CD4-positive, alpha-beta T cell treated with Interleukin-6 at 100 ng/mL for 8 hours (primary cell): ENCODE measurements at places on chromosomes 5 and 9.

DNA sequence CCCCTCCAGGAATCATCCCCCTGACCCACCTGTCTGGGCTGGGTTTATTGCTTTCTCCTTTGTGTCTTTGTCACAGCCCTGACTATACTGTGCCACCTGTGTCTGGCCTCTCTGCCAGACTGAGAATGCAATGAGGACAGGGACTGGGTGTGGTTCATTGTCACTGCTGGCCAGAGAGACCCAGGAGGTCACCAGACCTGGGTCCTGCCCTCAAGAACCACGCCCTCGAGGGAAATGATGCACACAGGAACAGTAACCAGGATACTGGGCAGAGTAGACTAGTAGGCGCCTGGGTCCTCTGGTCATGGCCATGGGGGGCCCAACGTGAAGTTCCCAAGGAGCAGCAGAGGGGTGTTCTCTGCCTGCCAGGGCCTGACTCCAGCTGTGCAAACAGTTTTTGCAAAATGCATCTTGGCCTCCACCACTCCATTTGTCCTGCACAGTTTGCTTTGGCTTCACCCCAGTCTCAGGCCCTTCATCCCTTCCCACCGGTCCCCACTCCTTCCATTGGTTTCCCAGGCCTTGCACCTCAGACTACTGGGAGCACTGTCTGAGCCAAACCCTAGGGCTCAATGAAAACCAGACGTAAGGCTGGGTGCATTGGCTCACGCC lies 17.8 kb downstream of the RGS3 start:
- no peak for DNase-seq

GRCh38 chr9:77725046-77725694 lies 77.0 kb upstream of the GNA14 start:
- DNase-seq = no peak

- no peak for DNase-seq
These were observed 68.7 kb downstream of the RAB24 start for GRCh38 chr5:177234841-177235240.

- DNase-seq = no peak
These were observed 406.4 kb upstream of the CLINT1 start for GRCh38 chr5:158265346-158265745.

DNA sequence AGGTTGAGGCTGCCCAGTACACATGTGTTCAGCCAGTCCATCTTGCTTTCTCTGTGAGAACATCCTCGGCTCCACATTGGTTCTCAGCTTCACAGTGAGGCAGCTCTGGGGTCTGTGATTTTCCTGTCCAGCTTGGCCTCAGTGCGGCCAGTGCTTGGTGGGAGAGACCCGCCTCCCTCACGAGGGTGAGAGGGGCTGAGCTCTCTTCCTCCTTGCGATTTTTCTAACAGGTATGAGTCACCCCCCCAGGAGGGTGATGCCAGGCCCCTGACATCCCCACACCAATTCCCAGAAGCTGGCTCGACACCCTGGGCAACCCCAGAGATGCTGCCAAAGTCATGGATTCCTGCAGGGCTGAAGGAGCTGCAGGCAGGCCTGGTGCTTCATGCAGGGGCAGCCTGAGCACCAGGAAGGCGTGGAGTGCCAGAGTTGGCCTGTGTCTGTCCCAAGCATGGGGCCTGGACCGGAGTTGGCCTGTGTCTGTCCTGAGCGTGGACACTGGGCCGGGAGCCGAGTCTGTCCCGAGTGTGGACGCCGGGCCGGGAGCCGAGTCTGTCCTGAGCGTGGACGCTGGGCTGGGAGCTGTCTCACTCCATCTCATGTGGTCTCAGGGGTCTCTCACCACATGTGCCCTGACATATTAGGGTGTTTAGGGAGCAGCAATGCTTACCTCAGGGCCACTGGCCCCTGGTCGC lies 408.6 kb upstream of the IRX4 start:
- no peak for DNase-seq

DNA sequence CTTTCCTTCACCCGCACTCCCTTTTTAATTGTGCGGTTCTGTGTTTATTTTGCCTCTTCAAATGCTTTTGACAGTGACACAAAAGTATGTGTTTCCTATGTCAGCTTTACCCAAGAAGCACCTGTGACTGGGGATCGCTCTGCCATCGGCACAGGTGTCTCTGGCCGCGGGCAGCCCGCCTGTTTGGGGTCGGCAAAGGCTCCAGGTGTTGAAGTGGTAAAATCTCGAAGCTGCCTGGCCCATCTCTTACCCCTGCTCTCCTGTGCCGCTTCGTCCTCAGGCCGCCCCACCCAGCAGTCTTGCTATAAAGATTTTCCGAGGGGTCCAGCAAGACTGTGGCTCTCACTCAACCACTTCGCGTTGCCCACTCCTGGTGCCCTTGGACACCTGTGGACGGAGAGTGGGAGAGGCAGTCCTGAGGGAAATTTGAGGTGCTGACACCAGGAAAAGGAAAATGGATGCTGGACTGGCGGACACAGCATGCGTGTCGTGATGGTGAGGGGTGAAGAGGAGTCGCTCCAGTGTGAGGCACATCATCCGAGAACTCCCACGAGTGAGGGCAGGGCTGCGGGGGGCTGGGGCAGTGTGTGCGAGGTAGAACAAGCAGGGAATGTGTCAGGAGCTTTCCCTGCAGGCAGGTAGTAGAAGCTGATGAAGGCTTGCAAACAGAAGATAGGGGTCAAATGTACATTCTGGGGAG lies 29.1 kb upstream of the CEP72 start:
- DNase-seq = no peak

DNA sequence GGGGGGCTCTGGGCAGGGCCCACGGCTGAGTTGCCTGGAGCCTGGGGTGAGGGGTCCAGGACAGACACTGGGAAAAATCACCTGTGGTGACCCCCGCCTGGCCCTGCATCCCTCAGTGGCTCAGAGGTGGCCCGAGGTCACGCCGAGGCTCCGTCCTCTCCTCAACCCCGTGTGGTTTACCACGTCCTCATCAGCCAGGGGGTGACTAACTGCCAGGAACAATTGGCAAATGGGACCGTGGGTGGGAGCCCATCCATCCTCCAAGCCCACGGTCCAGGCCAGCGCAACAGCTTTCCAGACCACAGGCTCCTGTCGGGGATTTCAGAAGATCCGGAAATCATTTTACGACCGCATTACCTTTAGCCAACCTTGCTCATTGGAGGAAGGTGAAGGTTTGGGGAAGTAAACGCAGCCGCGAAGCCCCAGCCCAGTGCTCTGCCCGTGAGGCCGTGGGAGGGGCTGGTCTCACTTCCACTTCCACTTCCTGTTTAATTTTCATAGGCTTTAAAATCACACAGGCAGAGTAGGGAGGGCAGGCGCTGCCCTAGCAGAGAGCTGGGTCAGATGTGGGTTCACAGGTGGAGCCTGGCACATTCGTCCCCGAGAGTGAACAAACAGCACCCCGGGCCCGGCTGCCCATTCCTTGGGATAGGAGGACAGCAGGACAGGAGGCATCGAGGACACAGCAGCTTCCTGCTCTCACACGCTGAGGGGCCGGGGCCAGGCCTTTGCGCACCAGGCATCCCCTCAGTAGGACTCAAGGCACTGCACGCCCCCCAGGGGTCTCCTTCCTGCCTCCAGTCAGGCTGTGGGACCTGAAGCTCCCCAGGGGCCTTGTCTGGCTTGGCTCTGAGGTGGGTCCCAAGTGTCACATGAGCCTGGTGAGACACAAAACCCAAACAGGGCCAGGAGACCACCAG lies 19.8 kb upstream of the SLC9A3 start:
- DNase-seq = peak; percentile 43

- no peak for DNase-seq
These were observed 3.0 kb upstream of the SYNPO start for GRCh38 chr5:150637245-150638052.

DNA sequence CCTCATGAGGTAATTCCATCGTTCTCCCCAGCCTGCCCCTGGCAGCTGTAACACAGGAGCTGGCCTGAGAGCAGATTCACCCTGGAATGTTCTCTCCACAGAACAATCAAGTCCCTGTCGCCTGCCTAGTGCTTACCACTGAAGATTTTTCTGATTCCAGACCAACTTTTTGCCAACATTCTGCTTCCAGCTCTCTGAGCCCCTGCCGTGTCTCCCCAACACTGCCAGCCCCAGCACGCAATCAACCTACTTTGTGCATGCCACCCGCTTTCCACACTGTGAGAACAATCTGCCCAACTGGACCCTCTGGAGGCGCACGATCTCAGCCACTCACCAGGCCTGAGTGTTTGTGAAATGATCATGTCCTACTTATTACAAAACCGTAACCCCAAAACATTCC lies 62.6 kb downstream of the PSMB7 start:
- DNase-seq = no peak

DNA sequence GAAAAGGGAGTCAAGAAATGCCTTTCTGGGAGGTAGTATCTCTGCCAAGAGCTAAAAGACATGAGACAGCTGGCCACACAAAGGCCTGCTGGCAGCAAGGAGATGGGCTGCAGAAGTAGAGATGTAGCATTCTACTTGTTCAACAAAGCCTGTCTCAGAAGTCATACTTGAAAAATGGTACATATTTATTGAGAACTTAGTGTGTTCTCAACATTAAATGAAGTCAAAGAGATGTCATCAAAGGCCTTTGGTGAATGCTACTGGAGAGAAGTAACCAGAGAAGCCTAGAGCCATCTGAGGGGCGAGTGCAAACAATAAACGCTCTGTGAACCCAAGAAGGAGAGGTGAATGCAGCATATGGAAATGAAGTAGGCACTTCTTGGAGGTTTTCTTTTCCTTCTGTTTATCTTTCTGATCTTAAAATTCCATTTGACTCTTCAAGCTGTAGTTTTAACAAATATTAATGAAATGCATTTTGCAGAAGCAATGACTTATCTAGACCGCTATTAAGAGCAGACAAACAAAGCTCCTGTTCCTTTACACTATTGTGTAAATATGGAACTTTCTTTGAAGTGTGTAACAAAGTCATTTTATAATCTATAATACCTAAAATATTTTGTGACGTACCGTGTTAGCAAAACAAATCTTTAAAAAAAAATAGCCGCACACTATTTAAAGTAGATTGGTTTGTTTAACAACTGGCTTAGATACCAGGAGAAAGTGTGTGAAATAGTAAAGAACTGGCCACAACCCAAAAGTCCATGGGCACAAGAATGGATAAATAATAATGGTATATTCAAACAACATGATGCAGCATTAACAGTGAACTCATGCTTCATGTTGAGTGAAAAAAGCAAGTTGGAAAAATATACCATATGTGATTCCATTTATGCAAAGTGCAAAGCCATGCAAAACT lies 70.2 kb downstream of the ZNF608 start:
- no peak for DNase-seq

- DNase-seq = no peak
These were observed 207.3 kb downstream of the TMEM38B start for GRCh38 chr9:105901514-105902109.

DNA sequence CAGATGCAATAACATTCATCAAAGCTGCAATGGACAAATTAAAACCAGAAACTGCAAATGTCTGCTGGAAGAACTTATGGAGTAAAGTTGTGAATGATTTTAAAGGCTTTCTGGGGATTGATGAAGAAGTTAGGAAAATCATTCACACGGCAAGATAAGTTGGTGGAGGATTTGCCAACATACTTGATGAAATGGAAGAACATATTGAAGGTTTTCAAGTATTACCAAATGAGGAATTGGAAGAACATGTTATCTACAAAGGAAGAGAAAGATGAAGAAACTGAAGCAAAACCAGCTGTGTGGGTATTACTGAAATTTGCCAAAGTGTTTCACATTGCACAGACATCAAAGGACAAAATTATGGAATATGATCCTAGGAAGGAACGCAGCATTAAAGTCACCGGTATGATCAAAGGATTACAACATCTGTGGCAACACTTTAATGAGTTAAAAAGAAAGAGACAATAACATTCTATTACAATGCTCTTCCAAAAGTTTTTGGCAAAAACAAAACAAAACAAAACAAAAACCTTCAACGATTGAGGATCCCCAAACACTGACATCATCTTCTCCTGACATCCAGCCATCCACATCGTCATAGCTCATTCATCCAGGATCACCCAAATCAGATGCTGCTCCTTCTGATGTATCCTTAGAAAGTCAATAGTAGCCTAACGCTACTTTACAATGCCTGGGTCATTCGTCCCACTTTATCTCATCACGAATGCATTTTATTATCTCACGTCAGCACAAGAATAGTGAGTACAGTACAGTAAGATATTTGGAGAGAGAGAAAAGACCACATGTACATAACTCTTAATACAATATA lies 61.3 kb upstream of the SMC5 start:
- DNase-seq = no peak

GRCh38 chr9:95966306-95966705 lies 90.8 kb downstream of the ERCC6L2 start:
- DNase-seq = no peak

DNA sequence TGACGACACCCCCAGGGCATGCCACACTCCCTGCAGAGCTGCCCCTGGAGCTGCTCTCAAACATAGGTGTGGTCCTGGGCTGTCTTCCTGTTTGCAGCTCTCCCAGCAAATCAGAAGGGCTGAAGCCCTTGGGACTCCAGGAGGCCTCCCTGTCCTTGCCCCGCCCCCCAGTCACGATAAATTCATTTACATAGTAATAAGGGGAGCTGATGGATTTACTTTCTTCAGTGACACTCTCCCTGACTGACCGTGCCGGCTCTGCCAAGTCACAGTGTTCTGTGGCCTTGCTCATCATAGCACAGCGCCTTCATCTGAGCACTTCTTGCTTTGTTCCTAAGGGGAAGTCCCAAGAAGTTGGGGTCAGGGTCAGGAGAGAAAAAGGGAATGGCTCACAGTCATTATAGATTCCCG lies 121.4 kb downstream of the ENC1 start:
- no peak for DNase-seq

DNA sequence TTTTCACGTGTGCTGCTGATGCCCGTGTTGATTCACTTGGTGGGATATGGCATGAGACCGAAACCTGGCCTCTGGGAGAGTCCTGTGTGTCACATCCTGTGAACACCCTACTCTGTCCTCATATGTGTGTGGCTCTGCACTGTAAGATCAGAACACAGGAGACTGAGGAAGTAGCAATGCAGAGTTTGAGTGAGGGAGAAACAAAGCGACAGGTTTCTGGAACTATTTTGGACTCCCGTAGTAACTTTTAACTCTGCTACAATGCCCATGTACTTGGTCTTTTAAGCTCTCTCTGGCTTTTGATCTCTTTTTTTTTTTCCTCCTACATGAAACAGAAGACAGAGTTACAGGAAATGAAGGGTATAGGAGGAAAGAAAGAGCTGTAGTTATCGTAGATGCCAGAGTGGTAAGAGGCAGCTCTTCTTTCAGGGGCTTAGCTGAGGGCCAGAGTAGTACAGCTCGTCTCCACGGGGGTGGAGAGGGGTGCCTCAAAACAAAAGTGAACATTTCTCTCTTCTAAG lies 26.6 kb downstream of the GRAMD2B start:
- DNase-seq = peak; percentile 75

GRCh38 chr5:15044521-15044920 lies 172.9 kb upstream of the ANKH start:
- no peak for DNase-seq

DNA sequence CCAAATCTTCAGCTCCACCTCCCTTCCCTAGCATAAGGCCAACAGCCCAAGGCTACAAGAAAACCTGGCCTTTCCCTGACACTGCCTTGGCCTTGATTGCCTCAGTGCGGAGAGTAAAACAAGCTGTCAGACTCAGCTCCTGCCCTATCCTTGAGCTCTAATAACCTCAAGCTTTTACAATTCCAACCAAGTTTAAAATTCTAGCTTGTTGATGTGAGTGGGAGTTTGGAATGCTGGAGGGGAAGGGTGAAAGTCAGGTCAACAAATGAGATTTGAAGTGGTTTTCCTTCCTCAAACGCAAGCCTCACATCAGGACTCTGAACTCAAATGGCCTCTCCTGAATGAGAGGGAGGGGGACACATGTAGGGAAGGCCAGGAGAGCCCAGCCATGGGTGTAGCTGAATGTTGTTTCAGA lies 197.0 kb upstream of the VLDLR start:
- no peak for DNase-seq
